CMK (cell line): ENCODE measurements at places on chromosomes 4 and X.

DNA sequence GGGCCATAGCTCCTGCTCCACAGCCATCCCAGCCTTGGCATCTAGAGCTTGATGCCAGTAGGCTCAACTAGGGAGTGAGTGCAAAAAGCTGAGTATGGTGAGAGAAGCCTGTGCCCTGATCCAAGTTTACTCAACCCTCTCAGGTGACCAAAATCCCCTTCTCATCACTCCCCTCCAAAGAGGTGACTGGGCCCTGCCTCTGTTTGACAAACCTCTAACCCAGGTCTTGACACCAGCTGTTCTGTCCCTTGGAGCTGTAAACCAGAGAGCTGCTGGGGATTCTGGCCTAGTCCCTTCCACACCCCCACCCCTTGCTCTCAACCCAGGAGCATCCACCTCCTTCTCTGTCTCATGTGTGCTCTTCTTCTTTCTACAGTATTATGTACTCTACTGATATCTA lies 73.5 kb downstream of the MSN start:
- DNase-seq: no peak

DNA sequence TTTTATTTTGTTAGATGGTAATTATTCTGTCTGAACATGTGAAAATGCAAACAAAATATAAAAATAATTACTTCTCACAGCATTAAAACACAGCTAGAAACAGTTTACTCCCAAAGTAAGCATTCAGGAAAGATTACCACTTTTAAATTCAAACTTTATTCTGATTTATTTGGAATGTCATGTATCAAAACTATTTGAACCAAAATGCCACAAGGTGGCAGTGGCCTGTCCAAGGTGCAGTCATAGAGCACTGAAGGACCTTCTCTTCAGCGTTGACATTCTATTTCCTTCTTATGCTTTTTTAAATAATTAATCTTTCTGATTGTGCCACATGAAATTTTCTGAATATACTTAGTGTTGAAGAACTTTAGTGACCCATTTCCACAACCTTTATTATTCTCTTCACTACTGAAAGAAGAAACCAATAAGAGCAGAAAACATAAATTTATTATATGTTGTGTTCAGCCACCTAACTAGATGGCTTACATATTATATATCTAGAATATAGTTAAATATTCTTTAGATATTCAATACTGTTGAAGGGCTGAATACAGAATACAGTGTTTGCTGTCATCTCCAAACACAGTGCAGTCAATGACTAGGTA lies 283.6 kb downstream of the CFAP299 start:
- no peak for DNase-seq

DNA sequence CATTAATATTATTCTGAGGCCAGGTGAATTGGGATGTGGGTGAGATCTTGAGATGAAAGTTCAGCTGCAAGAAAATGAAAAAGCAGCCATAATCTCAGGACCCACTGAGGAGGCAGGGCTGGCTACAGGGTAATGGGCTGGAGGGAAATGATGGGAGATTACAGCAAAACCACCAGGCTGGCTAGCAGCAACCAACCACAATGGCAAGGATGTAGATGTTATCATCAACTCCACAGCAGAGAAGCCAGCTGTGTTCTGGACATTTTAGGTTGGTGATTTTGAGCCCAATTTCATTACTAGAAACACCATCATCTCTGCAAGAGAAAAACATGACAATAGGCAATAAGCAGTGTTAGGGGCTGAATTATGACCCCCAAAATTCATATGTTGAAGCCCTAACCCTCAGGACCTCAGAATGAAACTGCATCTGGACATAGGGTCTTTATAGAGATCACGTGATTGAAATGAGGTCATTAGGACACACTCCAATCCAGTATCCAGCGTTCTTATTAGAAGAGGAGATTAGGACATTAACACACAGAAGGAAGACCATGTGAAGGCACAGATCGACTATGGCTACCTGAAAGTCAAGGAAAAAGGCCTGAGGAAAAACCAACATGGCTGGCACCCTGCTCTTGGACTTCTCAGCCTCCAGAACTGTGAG lies 139.8 kb upstream of the KIT start:
- no peak for DNase-seq

GRCh38 chr4:2673157-2673556 lies 83.0 kb downstream of the TNIP2 start:
- no peak for DNase-seq

DNA sequence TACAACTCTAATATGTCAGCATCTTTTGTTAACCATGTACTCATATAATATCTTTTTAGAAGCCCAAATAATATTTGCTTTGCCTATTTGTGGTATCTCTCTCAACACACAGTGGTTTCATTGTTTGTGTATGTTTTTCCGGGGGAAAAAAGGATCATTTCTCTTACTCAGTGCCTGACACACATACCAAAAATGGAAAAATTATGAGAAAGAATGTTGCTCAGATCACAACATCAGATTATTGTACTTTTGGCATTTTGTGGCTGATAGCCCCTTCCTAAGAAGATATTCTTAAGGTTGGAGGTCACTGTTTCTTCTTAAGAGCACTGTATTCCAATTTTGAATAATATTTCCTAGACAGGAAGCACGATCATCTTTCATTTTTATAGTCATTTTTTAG lies 93.6 kb downstream of the PDLIM5 start:
- DNase-seq: no peak

DNA sequence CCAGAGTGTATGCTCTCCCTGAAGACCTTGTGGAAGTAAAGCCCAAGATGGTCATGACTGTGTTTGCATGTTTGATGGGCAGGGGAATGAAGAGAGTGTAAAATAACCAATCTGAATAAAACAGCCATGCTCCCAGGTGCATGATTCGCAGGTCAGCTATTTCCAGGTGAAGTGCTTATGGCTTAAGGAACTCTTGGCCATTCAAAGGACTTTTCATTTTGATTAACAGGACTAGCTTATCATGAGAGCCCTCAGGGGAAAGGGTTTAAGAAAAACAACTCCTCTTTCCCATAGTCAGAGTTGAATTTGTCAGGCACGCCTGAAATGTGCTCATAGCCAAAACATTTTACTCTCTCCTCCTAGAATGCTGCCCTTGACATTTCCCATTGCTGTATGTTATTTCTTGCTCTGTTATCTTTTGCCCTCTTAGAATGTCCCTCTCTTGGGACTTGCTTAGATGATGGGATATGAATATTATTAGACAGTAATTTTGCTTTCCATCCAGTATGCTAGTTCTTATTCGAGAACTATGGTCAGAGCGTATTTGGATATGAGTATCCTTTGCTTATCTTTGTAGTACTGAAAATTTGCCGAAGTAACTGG lies 88.6 kb downstream of the PLS3 start:
- DNase-seq: no peak

GRCh38 chrX:142214081-142214480 lies 9.0 kb upstream of the MAGEC2 start:
- no peak for DNase-seq

GRCh38 chrX:66751136-66751782 lies 112.4 kb upstream of the EDA2R start:
- no peak for DNase-seq

DNA sequence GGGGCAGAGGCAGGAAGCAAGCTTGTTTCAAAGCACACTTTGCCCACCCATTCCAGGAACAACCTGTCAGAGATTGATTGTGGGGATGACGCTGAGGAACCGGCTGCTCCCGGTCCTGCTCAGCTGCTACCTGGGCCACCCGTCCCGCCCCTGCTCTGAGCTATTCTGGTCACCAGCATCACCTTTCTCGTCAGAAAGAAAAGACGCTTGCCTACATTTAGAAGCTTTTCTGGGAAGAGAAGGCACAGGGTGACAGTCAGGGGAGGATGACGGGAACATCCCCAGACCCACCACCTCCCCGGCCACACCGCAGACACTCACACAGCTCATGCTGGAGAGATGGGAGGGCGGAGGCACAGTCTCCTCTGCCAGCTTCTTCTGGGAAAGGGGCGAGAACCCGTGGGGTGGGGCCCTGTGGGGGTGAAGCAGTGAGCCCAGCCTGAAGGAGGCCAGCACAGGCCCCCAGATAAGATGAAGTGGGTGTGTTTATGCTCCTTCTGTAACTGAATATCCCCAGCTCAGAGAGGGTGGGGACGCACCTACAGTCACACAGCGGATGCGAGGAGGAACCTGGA lies 81.8 kb downstream of the CPZ start:
- DNase-seq: no peak

GRCh38 chr4:139239127-139239772 lies 40.8 kb downstream of the MGARP start:
- DNase-seq: no peak

DNA sequence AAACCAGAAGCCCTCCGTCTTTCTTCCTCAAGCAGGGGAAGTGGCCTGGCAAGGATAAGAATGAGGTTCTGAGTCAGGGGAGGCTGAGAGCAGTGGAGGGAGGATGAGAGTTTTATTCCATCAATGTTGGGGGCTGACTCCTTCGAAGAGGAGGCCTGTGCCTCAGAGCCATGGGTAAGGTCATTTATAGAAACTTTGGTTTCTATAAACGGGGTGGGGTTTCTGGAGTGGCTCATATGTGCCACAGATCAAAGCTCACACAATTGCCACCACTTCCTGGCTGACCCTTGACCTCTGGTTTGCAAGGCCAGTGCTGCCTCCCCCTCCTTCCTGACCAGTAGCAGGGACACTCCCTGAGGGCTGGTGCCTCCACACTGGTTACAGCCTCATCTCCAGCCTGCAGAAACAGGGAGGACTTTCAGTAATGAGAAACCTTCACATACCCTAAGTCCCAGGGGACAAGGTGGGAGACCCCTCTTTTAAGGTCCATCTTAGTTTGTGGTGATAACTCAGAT lies 166.0 kb downstream of the PDGFRA start:
- peak; percentile 30 for DNase-seq

DNA sequence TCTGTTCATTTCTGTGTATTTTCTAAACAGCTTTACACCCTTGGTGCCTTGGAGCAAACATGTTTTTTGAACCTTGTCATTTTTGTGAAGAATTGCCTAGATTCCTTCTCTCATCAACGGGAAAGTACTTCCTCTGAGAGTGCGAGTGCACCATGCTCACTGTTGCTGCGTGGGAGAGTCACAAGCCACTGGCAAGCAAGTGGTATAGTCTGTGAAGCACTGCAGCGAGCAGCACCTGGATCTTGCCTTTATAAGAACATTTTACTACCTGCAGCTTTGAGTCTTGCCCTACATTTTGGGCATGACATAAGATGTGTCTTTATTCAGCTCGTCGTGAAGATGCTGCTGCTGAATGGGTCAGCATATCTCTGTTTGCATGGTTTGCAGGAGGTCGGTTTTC lies 44.9 kb downstream of the HADH start:
- no peak for DNase-seq

DNA sequence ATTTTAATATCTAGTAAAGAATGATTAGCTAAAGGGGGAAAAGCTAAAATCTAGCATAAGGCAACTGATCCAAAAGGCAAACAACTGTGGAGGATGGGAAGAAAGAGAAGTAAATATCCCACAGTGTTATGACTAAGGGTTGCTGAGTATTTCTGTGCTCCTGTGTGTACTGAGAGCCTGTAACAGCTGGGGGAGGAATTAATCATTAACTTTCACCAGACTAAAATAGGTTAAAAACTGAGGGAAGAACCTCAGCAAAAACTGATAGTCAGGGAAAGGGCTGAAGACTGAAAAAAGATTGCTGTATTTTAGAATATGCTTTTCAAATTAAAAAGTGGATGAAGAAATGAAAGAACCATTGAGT lies 365.9 kb downstream of the CXXC4 start:
- no peak for DNase-seq

DNA sequence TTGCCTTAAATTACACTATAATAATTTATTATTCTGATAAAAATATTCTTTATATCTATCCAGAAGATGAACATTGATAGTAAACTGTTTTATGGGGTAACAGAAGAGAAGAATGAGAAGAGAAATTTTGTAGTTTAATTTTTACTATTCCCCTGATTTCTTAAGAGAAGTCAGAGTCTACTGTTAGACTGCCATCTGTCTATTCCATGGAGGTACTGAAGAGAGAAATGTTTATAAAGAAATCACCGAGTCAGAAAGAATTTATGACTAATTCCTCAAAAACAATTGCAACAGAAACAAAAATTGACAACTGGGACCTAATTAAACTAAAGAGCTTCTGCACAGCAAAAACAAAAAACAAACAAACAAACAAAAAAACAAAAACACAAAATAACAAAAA lies 149.9 kb downstream of the FGF16 start:
- DNase-seq: no peak

GRCh38 chr4:85028910-85029309 lies 62.4 kb upstream of the WDFY3 start:
- no peak for DNase-seq

DNA sequence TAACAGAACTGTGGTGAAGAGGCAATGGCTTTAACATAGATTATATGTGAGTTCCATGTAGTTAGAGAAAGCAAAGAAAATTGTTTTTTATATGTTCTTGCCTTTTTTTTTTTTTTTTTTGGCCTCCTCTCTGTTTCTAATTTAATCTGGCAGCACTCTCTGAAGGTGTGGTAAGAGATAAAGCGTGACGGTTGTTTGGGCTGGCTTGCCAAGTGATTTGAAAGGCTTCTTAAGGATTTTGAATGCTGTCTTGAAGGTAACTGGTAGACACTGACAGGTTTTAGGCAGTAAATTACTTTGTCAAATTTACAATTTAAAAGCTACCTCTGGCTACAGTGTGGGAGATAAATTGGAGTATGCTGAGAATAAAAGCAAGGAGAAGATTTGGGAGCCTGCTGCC lies 269.3 kb upstream of the HS3ST1 start:
- DNase-seq: no peak

- DNase-seq: no peak
These were observed 65.2 kb upstream of the SMIM10 start for GRCh38 chrX:134925551-134925950.

GRCh38 chr4:33226133-33226532 lies 2506.0 kb downstream of the PCDH7 start:
- no peak for DNase-seq

- DNase-seq: no peak
These were observed 14.2 kb upstream of the MID1 start for GRCh38 chrX:10634392-10635161.

DNA sequence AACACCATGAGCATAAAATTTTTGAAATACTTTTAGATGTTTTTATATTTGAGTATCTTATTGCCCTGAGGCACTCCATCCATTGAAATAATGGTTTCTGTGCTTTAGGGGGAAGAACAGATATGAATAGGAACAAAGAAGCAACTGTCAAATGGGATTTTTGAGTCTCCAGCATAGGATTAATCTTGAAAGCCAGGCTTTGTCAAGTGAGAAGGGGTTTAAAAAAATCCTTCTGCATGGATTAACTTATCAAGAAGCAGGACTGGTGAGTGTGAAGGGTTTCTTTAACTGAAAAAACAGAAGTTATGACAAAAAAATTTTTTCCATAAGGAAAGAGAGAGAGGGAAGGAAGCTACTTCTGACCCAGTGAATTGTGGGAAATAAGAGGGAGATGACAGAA lies 7.6 kb upstream of the NUDT9 start:
- DNase-seq: no peak
